NCI-H2107 (cell line): ENCODE measurements at places on chromosomes 2 and 18.

GRCh38 chr2:18346344-18346743, 214.1 kb downstream of the RDH14 start:
- DNase-seq, result no peak

- no peak for DNase-seq
Observed at GRCh38 chr2:99607861-99608491, 118.2 kb upstream of the REV1 start.

GRCh38 chr2:169393068-169393590, 30.8 kb upstream of the LRP2 start:
- no peak for DNase-seq

DNA sequence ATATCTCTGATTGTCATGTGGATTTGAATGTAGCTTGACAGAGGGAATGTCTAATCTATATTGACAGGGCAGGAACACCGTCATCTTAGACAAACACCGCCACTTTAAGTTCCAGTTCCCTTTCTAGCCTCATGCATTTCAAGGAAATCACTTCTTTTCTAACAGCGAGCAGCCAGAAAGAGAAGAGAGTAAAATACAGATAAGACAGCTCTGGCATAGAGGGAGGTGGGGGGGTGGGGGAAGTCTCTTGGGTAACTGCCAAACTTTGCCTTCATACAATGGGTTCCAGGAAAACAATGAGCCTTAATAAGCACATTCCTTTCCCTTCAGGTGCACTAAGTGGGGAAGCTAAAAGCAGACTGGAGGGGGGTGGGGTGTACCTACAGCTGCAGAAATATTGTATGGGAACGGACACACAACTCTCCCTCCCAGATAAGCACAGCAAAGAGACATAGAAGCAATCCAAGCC, 37.2 kb downstream of the CASP10 start:
- no peak for DNase-seq

GRCh38 chr2:146986161-146986560, 858.7 kb upstream of the ACVR2A start:
- no peak for DNase-seq
